ENCODE measurements at places on chromosomes 3 and 15.
A peak's percentile ranks its signal among the peaks of the same experiment; 100 is the strongest.

DNA sequence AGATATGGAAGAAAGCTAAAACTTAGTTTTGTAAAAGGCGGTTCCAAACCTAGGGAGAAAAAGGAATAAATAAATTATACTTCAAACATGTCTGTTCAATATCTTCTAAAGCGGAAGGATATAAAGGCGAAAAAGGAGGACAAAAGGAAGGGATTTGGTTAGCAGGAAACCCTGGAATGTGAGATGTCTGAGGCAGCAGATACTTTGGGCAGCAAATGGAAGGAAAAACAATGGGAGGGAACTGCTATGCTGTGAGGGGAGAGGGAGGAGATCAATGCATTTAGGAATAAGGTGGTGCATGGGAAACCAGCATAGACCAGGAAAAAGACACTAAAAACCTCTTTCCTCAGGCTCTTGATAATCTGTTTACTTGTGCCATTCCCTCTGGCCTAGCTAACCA is 120.8 kb downstream of the DNAH12 start:
- DNase-seq: no peak

DNA sequence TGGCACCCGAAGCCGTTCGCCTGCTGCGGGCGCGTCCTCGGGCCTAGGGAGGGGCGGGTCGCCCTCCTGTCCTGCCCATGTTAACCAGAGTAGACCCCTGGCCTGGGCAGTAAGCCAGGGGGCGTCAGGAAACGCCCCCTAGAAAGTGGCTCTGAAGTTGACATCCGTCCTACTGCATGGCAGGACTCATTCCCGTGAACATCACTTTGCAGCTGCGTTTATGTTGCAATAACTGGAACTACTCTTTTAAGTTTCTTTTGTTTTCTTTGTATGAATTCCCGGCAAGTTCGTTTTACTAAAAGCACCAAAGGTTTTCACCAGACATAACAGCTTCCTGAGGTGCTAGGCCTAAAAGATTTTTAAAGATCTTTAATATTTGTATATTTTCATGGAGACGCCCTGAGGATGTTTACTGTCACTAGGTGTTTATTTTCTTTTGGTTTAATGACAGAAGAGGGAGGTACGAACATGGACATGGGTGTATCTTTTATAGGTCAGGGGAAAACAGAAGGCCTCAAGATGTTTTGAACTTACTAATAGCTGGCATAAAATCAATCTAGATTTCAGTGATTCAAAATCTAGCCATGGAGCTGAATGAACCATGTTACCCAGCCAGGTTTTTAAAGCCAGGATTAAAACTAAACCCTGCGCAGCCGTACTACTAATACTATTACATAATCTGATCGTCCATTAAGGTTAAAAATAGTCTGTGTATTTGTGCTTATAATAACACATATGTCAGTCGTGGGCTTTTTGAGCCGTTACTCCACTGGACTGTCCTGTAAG is 1.0 kb downstream of the C15orf61 start:
- DNase-seq: no peak

GRCh38 chr15:78761891-78762385 is 49.3 kb downstream of the ADAMTS7 start:
- no peak for DNase-seq

DNA sequence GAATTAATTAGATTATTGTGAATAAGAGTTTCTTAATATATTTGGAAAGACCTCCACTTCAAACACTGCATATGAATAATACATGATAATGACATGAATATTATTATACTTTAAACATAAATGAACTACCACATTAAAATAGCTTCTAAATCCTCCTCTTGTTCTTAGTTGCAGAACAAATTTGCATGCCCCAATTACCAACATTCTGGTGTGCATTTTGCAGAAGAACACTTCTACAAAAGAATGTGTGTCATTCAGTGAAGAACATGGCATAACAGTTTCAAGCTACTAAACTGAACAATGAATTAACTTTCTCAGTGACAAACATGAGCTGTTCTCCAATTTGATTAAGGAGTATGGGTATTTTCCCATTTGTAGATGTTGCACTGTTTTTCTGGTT is 711.3 kb upstream of the NAALADL2 start:
- DNase-seq: no peak

DNA sequence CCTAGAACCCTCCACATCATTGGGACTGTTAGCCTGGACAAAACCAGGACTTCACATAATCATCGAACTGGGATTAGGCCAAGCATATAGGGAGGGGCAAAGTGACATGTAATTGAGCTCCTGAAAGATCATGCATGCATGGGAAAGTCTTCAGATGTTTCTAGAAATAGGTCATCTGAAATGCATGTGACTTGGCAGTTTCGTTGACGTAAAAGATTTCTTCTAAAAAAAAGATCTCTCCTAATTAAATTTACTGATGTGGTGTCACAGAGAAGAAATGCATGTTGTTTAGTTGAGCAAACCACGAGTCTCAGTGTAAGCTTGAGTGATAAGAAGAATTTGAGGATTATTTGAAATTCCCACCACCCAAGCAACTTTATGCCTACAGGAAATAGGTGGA is 70.0 kb upstream of the LIMD1 start:
- no peak for DNase-seq

GRCh38 chr15:41502795-41503668 is 9.4 kb downstream of the ITPKA start:
- DNase-seq: no peak

GRCh38 chr3:81354119-81354518 is 407.3 kb downstream of the GBE1 start:
- DNase-seq: no peak

- no peak for DNase-seq
Measured at GRCh38 chr3:141102372-141102771, 51.2 kb downstream of the SPSB4 start.

DNA sequence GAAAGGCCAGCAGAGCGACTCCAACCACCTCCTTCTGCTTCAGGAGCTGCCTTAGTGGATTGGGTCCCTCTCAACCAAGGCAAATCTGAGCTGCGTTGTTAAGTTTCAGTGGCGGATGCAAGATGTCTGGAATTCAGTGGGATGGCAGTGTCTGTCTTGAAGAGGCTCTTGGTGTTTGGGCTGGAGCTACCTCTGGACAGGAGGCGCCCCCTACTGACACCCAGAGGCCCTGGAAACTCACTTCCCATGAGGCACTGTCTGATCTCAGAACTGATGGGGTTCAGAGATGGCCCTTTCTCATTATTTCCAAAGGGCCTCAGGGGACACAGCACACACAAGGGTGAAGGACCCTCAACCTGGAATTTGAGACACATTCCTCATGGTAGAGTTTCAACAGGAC is 6.0 kb upstream of the SLC28A1 start:
- DNase-seq: peak; percentile 10

- no peak for DNase-seq
Measured at GRCh38 chr3:50600141-50600753, 11.3 kb downstream of the CISH start.

- DNase-seq: no peak
Measured at GRCh38 chr15:66621491-66622467, 56.0 kb upstream of the LCTL start.

- no peak for DNase-seq
Measured at GRCh38 chr15:71301958-71302621, 186.8 kb downstream of the THSD4 start.

DNA sequence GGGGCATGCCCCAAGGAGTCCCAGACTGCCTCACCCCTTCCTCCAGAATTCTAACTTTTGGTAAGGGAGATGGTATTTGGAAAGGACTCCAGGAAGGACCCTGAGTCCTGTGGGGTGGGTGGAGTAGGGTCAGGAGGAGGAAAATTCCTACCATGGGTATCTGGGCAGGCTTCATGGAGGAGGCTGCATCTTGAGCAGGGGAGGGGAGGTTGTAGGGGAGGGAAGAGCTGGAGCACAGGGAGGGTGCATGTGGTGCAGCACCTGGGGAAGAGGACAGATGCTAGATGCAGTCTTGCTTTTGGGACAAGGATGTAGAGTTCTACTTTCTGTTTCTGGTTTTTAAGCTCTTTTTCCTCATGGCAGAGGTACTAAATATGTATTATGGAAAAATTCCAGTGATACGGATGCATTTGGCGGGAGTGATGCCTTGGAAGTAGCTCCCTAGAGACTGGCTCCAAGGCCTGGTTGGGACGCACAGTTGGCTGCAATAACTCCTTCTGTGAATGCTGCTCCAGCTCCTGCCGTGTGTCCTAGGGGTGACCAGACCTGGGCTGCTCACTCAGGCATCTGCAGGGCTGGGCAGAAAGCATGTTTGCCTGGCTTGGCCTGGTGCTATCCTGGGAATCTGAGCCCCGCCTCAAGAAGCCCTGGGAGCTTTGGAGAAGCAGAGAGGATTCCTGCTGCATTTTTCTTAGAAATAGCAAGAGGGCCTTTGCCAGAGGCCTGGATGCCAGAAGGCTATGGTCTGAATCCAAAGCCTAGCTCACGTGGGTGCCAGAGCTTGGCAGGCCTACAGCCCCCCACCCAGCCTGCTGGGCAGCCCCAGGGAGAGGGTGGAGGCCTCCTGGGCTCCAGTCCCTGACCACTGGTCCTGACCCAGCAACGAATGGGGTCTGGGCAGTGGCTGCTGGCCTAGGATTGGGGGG is 10.1 kb downstream of the SEMA3F start:
- DNase-seq: peak; percentile 40

DNA sequence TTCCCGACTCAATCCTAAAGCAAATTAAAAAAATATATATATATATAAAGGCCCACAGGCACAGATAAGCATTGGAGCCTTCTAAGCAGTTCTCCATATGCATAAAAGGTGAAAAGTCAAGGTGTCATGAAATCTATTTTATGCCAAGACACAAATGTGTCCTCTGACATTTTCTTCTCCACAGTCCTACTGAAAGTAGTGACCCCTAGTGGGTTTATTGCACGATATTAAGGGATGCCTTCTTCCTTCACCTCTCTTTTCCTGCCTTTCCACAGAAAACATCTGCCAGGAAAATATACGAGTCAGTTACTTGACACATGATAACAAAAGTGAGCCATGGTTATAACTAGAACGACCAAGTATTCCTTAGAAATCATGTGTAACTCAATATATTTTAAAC is 303.2 kb downstream of the TIGIT start:
- no peak for DNase-seq

DNA sequence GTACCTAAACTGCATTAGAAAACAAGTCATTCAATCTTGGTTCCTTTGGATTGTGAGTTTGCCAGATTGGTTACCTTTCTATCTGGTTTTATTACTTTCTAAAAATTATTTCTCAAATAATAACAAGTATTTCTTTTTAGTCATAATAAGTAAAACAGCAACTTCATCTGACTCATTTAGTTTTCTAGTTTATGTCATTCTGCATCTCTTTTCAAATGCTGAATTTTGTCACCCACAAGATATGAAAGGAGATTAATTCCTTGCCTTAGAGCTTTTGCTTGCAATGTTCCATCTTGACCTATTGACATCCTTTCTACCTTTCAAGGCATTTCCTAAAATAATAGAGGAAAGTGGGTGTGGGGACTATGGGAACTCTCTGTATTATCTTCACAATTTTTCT is 253.6 kb upstream of the PEX5L start:
- DNase-seq: no peak

- DNase-seq: no peak
Measured at GRCh38 chr15:39392469-39393047, 188.3 kb upstream of the THBS1 start.

- no peak for DNase-seq
Measured at GRCh38 chr3:72421126-72421525, 427.1 kb downstream of the SHQ1 start.

GRCh38 chr3:150697646-150698045 is 6.1 kb downstream of the ERICH6 start:
- peak; percentile 24 for DNase-seq

- no peak for DNase-seq
Measured at GRCh38 chr15:35705884-35706585, 160.1 kb upstream of the DPH6 start.

GRCh38 chr3:183980403-183980802 is 37.3 kb downstream of the ABCC5 start:
- no peak for DNase-seq

DNA sequence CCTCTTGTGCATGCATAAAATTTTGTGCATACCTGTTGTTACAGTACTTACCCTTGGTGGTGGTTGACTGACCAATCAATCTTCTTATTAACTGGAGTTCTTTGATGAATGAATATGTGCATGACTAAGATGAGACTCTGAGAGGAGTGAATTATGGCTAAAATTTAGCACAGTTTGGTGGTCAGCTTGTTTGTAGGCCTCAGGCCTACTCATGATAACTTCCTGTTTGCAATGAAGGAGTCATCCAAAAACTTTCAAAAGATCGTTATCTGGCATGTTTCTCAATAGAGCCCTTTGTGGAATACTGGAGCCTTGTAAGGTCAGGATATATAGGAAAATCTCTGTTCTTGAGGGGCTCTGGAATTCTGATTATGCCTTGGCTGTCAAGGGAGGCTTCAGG is 66.5 kb downstream of the LEKR1 start:
- peak; percentile 16 for DNase-seq

GRCh38 chr3:112634786-112635541 is 6.0 kb downstream of the CCDC80 start:
- DNase-seq: no peak

DNA sequence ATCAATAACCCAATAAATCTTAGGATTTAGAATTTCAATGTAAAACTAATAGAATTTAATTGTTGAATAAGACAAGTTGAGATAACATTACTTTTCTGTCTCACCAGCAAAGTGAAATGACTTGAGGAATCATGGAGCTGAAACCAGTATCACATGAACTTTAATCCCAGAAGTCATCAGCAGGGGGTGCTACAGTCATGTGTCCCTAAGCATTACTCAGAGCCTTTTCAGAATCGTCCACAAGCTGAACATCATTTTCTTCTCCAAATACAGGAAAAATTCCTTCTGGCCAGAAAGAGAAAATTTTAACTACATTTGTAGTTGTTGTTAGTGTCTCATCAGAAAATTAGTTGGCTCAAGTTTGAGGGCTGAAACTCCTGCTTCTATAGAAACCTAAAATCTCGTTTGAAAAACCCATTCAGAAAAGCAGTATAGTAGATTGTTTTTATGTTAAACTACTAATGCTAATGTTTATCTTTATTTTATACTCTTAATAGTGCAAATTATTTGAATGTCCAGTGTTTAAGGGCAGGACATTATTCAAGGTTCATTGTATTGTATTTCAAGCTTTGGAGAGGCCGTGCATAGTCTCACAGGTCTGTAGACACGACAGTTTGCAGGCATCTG is 384.1 kb downstream of the PLOD2 start:
- DNase-seq: no peak

GRCh38 chr3:9022305-9023225 is 59.3 kb upstream of the RAD18 start:
- no peak for DNase-seq

DNA sequence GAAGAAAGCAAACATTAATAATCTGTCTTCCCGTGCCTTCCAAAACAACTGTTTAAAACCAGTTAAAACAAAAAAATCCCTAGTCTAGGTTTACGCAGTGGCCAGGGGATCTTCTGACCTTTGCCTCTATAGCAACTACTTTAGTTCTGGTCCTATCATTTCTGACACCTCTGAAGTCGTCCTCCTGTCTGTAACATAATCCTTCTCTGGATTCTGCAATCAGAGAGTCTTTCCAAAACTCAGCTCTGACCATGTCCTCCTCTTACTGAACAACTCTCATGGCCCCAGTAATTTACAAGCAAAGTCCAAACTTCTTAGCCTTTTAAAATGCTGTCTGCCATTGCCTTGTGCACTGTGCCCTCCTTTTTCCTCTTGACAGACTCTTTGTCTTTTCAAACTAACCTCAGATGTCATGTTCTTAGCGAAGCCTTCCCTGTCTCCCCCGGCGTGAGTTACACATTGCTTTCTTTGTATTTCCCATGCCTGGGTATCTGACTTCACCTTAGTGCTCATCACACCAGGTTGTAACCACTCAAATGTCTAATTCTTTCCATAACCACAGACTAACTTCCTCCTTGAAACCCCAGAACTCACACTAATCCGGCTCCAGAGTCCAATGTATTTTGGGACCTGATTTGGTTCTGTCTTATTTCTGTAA is 105.2 kb upstream of the BNIP2 start:
- DNase-seq: no peak

- DNase-seq: no peak
Measured at GRCh38 chr3:185527364-185527763, 25.0 kb downstream of the LIPH start.
